AG20443 (cell line): ENCODE measurements at places on chromosomes 2 and 18.

DNA sequence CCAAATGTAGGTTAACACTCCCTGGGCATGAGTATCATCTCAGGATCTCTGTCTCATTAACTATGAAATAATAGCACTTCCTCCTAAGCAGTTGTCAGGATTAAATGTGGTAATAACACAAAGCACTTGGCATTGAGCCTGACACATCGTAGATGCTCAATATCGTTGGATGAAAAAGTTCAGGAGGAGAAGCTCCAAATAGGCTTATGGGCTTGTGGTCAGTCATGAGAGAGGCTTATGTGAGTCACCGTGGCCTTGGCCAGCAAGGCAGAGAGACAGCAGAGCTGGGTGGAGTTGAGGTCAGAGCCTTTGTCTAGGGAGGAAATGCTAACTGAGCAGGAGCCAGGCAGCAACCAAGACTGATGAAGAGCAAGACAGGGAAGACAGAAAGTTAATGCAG, 68.3 kb upstream of the PPM1B start:
- DNase-seq = peak; percentile 95

DNA sequence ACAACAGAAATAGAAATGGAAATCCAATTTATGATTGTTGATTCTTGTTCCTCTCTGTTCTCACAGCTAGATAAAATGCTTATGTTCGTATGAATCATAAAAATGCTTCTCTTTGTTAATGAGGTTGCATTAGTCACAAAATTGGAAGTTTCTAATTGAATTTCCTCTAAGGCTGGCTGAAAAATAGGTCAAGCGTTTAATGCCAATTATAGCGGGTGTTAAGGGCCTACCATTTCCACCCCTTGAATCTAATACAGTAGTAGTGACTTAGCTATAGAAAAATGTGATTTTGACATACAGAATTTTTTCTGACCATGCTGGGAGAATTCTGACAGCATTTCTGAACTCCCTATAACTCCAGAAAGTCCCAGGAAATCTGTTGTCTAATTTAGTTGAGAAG, 107.1 kb downstream of the TTN start:
- no peak for DNase-seq

DNA sequence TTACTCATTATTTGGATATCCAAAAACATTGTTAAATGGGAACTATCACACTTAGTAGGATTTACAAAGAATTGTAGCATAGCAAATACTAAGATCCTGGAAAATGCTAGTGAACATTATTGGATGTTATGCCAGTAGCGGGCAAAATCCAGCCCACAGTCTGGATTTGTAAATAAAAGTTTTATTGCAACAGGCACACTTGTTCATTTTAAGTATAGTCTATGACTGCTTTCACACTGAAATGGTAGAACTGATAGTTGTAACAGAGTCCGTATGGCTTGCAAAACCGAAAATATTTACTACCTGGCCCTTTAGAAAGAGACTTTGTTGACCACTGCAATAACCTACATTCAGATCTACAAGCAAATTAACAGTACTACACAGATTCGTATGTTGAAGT, 53.6 kb downstream of the ACVR1 start:
- DNase-seq = no peak

- peak; percentile 68 for DNase-seq
Measured at GRCh38 chr18:2515908-2516625, 55.2 kb downstream of the METTL4 start.

- DNase-seq = peak; percentile 49
Measured at GRCh38 chr2:48699348-48699930, 56.1 kb downstream of the LHCGR start.

- no peak for DNase-seq
Measured at GRCh38 chr2:169010633-169011460, 20.3 kb downstream of the ABCB11 start.

- DNase-seq = no peak
Measured at GRCh38 chr18:21762181-21762772, 21.7 kb downstream of the MIB1 start.

DNA sequence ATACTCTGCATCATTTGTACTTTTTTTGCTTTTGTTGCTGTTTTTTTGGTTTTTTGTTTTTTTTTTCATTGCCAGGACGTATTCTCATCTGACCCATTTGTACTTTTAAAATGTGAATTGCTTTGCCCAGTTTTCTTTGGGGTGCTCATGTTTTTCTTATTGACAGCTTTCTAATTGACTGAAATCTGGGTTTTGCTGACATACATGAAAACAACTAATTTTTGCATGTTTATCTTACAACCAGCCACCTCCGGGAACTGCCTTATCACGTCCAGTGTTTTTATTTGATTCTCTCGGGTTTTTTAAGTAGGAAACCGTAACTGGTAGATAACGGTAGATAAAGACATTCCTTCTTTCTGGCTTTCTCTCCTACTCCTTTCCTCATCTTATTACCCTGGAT, 38.6 kb downstream of the SNORC start:
- no peak for DNase-seq

DNA sequence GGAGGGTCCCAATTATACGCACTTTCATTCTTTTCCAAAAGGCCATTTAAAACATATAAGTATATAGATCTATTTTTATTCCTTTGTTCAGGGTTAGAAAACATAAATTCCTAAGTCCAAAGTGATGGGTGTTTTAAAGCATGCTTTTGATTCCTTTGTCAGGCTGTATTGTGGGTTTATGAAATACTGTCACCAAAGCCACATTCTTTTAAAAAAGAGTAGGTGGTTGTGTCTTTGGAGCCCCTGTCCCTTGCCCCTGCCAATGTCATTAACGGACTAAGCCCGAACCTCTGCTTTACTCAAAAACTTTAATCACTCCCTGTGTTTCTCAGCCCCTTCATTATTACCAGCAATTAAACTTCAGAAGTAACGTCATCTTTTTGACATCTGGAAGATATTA, 104.9 kb upstream of the APCDD1 start:
- DNase-seq = no peak

GRCh38 chr2:44242904-44243303, 32.4 kb upstream of the SLC3A1 start:
- no peak for DNase-seq

DNA sequence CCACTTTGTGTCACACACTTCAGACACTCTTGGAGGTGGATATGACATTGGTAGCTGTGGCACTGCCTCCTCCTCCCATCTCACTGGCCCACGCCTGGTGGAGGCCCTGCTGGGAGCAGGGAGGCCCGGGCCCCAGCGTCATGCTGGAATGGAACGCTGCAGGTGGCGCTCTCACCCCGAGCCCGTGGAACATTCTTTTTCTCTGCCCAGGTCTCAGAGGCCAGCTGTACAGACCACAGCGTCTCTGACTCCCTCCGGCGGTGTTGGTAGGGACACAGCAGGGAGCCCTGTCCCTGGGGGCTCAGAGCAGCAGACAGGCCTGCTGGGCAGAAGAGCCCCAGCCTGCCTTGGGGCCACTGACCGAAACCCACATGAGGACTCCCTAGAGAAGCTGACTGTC, 218.1 kb downstream of the TWIST2 start:
- DNase-seq = no peak

GRCh38 chr2:120405759-120406099, 59.8 kb downstream of the INHBB start:
- no peak for DNase-seq

GRCh38 chr2:25982273-25982967, at the start of gene KIF3C:
Gene KIF3C, minus strand, starts transcription at chr2:25982497. Its CDS starts 580 bp downstream, at chr2:25981917.
- DNase-seq = peak; percentile 85

GRCh38 chr2:195406886-195407603, 250.0 kb upstream of the SLC39A10 start:
- DNase-seq = no peak

DNA sequence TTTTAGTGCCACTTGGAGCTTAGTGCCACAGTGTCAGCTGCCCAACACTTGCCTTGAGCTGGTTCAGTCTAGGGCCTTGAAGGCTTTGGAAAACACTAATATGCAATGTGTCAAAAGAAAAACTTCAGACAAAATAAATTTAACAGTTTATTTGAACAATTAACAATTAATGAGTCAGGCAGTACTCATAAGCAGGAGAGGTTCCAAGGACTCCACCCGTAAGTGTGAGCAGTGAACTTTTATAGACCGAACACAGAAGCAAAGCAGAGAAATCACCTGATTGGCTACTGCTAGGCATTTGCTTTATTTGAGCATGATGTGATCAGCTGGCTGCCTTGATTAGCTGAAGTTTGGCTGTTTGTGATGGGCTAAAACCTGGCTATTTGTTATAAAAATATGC, 49.5 kb upstream of the TBC1D8 start:
- DNase-seq = peak; percentile 45

- no peak for DNase-seq
Measured at GRCh38 chr2:114729026-114729425, 286.6 kb downstream of the DPP10 start.

GRCh38 chr2:25159949-25160348, 8.4 kb downstream of the POMC start:
- peak; percentile 34 for DNase-seq

DNA sequence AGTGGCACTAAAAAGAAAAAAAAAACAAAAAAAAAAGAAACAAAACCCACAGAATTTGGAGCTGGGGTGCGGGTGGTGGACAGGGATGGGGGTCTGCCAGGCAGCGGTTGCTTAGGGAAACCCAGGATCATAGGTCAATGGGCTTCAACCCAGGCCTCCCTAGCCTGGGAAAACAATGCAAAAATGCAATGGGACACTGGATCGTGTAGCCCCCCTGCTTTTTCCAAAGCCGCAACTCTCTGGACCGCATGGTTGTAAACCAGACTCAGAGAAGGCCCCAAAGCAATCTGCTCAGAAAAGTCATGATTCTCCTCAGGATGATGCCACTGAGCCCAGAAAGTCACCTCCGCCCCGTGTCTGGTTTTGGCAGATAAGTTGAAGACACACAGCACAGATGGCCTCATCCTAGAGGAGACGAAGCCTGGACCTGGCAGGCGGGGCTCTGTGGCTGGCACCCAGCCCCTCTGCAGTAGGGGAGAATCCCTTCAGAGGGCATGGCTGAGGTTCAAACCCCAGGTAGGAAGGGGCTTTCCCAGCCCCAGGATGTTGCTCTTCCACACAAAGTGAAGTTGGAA, 5.1 kb downstream of the DLX2 start:
- peak; percentile 15 for DNase-seq

GRCh38 chr2:201242571-201243277, 17.6 kb upstream of the CASP8 start:
- no peak for DNase-seq

GRCh38 chr2:99550368-99550767, 60.6 kb upstream of the REV1 start:
- no peak for DNase-seq

- no peak for DNase-seq
Measured at GRCh38 chr18:77702686-77703085, 453.0 kb downstream of the GALR1 start.

DNA sequence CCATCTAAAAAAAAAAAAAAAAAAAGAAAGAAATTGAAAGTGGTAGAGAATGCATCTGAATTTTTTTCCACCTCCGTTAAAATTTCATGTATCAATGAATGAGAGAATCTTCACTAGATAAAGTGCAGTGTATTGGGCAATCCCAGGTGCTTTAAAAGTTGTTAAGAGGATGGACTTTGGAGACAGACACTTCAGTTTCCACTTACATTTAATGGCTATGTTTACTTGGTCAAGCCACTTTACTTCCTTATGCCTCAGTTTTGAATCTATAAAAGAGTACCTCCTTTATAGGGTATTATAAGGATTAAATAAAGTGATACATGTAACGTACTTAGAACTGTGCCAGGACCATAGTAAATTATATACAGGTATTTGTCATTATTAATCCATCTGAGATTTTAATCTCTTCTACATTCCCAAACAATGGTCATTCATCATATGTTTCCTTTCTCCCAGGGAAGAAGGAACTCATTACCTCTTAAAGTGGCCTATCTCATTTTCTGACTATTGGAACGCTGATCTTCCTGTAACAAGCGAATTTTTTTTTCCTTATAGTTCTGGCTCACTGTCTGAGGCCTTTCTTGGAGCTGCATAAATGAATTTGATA, 29.1 kb upstream of the TANK start:
- no peak for DNase-seq

DNA sequence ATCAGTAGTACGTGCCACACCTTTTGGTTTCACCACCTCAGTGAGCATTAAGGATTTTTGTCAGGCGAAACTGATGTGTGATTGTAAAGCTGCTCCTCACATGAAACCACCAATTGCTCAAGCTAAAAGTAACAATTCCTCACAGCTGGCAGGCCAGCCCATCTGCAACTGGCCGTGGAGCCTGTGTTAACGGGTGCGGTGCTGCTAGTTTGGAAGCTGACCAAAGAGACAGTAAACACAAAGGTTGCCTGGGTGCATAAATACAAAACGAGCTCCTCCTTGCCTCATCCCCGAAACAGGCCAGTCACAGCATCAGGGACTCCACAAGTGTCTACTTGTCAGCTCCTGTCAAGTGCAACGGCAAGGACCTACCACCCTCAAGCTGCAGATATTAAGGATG, 32.0 kb downstream of the LGALSL start:
- peak; percentile 64 for DNase-seq

DNA sequence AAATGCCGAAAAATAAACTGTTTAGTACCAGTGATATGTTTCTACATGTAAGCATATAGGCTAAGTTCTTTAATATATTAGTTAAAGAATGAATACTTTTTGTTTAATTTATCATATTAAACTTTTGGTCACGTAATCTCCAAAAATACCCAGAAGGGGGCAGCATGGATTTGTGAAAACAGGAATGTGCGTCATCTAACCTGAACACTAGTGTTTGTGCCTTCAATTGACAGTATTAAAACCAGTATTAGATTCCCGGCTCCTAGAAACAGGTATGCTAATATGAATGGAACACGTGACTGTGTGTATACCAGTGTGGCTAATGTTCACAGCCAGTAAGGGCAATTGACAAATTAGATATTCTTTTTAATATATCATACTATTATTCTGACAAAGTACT, 51.8 kb downstream of the WDR7 start:
- DNase-seq = peak; percentile 24

DNA sequence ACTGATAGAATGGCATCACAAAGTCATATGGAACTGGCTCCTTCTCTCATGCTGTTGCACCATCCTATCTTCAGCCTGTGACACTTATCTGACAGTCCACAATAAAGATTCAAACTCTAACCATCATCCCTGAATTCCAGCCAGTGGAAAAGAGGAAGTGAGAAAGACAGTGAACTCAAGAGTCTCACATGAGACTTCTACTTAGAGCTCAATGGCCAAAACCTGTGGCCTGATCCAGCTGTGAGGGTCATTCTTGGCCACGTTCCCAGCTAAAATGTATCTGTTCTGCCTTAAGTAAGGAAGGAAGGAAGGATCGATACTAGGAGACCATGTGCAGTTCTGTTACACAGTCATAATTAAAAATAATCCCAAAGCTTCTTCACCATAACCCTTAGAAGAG, 73.6 kb downstream of the RND3 start:
- no peak for DNase-seq

- peak; percentile 29 for DNase-seq
Measured at GRCh38 chr2:200741468-200742202, 70.1 kb upstream of the BZW1 start.
